Central memory CD8-positive, alpha-beta T cell (primary cell): ENCODE measurements at places on chromosomes 12 and 14.
A peak's percentile ranks its signal among the peaks of the same experiment; 100 is the strongest.

- no peak overlapping the region for H3K4me3 ChIP-seq
- H3K4me1 ChIP-seq = peaks cover 4% of the 10 kb centered on the region
- no peak overlapping the region for H3K27ac ChIP-seq
- DNase-seq = no peak
- H3K36me3 ChIP-seq = peaks cover 2% of the 10 kb centered on the region
These were observed 23.3 kb upstream of the MARK3 start for GRCh38 chr14:103361867-103362266.

- H3K27me3 ChIP-seq = peaks cover 23% of the 10 kb centered on the region
- peaks cover 9% of the 10 kb centered on the region for H3K4me1 ChIP-seq
- no peak overlapping the region for H3K4me3 ChIP-seq
- no peak overlapping the region for H3K27ac ChIP-seq
These were observed 32.0 kb upstream of the RIMBP2 start for GRCh38 chr12:130747867-130748740.

DNA sequence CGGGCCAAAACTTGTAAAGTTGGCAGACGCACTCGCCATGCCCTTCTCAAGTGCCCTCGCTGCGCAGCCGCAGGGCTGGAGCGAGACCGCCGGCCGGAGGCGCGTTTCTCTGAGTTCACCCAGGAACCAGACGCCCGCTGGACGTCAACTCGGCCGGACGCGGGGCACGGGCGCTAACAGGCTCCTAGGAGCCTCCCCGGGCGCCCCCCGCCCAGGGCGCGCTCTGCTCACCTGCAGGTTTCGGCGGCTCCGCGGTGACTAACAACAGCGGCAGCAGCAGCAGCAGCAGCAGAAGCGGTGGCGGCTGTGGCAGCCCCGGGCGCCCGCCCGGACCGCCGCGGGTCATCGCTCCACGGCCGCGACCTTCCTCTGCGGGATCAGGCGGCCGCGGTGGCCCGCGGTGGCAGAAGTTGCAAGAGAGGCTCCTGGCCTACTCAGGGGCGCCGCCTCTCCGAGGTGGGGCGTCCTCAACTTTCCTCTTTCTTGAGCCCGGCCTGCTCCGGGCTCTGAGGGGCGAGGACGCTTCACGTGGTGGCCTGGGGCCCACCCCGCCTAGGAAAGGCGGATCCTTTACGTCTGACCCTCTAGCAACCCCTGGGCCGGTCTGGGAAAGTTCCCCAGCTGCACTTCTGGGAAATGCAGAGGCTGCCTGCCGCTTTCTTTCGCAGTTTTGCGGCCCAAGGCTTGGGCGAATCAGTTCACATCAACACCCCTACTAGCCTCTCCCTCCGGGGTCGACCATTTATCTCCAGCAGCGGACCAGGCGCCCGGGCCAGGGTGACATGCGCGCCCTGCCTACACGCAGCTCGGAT lies at the start of gene PLBD1:
TSS of gene PLBD1 (minus strand) at position 533 of the 812 bp plus-strand sequence. CDS start at position 346, 187 bp downstream.
- DNase-seq = no peak
- no peak within 1 kb of the TSS for H3K4me3 ChIP-seq
- peaks cover 57% of the 10 kb centered on the region for H3K27me3 ChIP-seq

DNA sequence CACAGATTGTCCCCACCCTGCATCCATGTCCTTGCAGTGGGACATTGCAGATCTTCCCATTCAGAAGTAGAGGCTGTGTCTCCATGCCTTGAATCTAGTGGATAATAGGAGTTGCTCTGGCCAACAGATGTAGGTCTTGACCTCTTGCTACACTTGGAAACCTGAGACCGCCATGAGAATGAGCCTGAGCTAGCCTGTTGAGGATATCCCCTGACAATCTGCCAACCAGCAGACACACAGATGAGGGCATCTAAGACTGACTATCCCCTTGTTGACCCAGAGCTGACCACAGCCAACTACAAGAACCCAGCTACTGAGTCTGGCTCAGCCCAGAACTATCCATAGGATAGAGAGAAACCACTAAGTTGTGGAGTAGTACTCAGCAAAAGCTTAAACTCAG lies 161.1 kb upstream of the NOS1 start:
- no peaks in the 10 kb centered on the region for H3K27me3 ChIP-seq
- no peak overlapping the region for H3K4me3 ChIP-seq
- no peaks in the 10 kb centered on the region for H3K36me3 ChIP-seq

DNA sequence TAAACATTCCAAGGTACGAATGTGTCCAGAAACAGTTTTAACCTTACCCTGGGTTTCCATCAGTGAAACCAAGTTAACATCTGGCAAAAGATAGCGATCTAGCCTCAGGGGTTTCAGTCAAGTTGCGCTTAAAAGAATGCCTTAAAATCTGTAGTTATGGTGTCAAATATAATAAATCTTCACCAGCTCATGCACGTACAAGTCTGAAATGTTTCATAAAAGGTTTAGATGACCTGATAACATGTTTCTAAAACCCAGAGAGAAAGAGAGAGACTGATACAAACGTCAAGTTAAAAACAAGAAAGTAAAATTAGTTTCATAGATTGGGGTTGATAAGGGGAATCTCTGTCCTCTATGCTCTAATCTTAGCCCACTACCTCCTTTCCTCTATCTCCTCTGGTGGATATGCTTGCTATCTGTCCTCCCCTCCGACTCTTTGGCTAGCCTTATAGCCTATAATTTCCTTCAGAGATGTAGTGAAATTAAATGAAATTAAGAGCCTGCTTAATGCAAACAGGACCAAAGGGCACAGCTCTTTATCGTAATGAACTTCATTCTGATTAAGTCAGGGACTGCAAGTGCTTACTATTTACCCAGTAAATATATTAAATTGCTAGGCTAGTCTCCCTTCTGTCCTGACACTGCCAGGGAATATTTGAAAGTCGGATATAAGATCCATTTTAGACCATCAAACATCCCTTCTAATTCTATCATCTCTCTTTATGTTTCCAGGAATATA lies 18.4 kb upstream of the FOS start:
- peaks cover 24% of the 10 kb centered on the region for H3K36me3 ChIP-seq
- no peak for DNase-seq
- H3K4me3 ChIP-seq = peak overlapping the region; percentile 73
- peak overlapping the region; percentile 99 for H3K27ac ChIP-seq

GRCh38 chr14:84401631-84402030 lies 1128.3 kb upstream of the FLRT2 start:
- no peak overlapping the region for H3K27ac ChIP-seq
- H3K4me3 ChIP-seq = no peak overlapping the region
- H3K27me3 ChIP-seq = no peaks in the 10 kb centered on the region
- no peak for DNase-seq
- no peaks in the 10 kb centered on the region for H3K4me1 ChIP-seq

DNA sequence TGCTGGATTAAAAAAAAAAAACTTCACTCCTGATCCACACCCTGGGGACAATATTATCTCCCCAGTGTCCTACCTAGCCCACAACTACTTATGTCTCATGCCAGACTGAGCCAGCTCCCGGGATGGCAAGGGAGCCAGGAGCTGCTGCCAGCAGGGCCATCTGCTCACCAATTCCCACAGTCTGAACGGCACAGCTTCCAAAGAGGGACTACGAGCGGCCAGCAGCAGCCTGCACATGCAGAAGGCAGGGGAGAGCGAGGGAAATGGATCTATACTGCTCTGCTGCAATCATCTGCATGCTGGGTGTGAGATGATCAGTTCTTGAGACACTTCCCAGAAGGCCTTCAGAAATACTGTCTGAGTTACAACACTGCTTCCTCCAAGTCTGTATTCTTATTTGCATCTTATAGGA lies 11.1 kb downstream of the SSH1 start:
- no peak overlapping the region for H3K27ac ChIP-seq
- no peaks in the 10 kb centered on the region for H3K27me3 ChIP-seq
- H3K36me3 ChIP-seq = peaks cover 7% of the 10 kb centered on the region
- no peak overlapping the region for H3K4me3 ChIP-seq
- peaks cover 19% of the 10 kb centered on the region for H3K4me1 ChIP-seq
- DNase-seq = no peak

GRCh38 chr14:34060651-34060999 lies 109.8 kb upstream of the EGLN3 start:
- H3K36me3 ChIP-seq = no peaks in the 10 kb centered on the region
- H3K4me3 ChIP-seq = peak overlapping the region; percentile 74
- H3K27ac ChIP-seq = peak overlapping the region; percentile 62
- DNase-seq = no peak
- no peaks in the 10 kb centered on the region for H3K4me1 ChIP-seq
- H3K27me3 ChIP-seq = peaks cover 14% of the 10 kb centered on the region

DNA sequence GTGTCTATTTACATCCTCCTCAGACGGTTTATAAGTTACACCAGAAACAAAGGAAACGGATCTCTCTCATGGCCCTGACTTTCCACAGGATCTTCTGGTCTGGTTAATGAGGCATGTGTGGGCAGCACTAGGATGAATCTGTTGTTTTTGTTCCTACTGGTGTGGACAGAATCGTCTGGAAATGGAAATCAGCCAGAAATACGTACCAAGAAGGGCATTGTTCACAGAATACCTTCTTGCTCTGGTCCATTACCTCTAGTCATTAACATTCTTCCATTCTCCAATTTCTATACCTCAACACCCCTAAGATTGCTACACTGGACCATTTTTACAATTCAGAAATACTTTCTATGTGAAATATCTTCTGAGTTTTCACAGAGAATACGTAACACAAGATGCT lies 86.0 kb downstream of the TPH2 start:
- no peak for DNase-seq
- no peaks in the 10 kb centered on the region for H3K4me1 ChIP-seq
- peaks cover 21% of the 10 kb centered on the region for H3K27me3 ChIP-seq
- H3K4me3 ChIP-seq = no peak overlapping the region

- H3K4me3 ChIP-seq = no peak overlapping the region
- H3K4me1 ChIP-seq = no peaks in the 10 kb centered on the region
- peaks cover 10% of the 10 kb centered on the region for H3K36me3 ChIP-seq
- no peak overlapping the region for H3K27ac ChIP-seq
- H3K27me3 ChIP-seq = no peaks in the 10 kb centered on the region
- DNase-seq = no peak
These were observed 30.8 kb downstream of the NCKAP5L start for GRCh38 chr12:49797449-49797776.

- no peak for DNase-seq
- no peak overlapping the region for H3K27ac ChIP-seq
- H3K4me1 ChIP-seq = no peaks in the 10 kb centered on the region
- H3K36me3 ChIP-seq = peaks cover 2% of the 10 kb centered on the region
- peaks cover 11% of the 10 kb centered on the region for H3K27me3 ChIP-seq
These were observed 70.3 kb upstream of the STXBP6 start for GRCh38 chr14:25120261-25120660.

DNA sequence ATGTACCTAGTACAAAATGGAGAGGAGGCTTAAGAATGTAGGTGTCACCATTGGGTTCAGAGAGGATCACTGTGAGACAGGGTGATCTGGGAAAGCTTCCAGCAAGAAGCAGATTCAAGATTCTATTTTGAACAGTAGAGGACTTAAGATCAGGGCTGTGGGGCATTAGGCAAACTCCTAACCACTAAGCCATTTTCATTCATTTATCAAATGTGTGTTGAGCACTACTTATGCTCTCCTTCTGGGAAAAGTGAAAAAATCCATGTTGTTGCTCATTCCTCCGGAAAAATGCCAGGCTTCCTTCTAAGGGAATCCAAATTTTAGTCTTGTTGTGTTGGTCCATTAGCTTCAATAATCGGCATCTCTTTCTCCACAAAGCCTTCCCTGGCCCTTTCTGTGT lies 163.4 kb downstream of the NUAK1 start:
- H3K4me3 ChIP-seq = no peak overlapping the region
- DNase-seq = no peak
- peaks cover 10% of the 10 kb centered on the region for H3K27me3 ChIP-seq
- no peak overlapping the region for H3K27ac ChIP-seq
- no peaks in the 10 kb centered on the region for H3K36me3 ChIP-seq

- no peaks in the 10 kb centered on the region for H3K36me3 ChIP-seq
- DNase-seq = no peak
- no peak overlapping the region for H3K27ac ChIP-seq
- H3K27me3 ChIP-seq = peaks cover 8% of the 10 kb centered on the region
- H3K4me1 ChIP-seq = no peaks in the 10 kb centered on the region
These were observed 43.1 kb downstream of the HMGA2 start for GRCh38 chr12:65867394-65867793.

- peaks cover 3% of the 10 kb centered on the region for H3K36me3 ChIP-seq
- no peak overlapping the region for H3K4me3 ChIP-seq
- H3K27me3 ChIP-seq = peaks cover 55% of the 10 kb centered on the region
- H3K27ac ChIP-seq = no peak overlapping the region
These were observed 14.7 kb downstream of the ESRRB start for GRCh38 chr14:76390621-76391020.

GRCh38 chr14:66503532-66503931 lies 4.4 kb upstream of the GPHN start:
- H3K4me3 ChIP-seq = no peak overlapping the region
- H3K4me1 ChIP-seq = peaks cover 8% of the 10 kb centered on the region
